ENCODE measurements at places on chromosomes 12 and 14. TPM values are rescaled to one million over a fixed set of nuclear protein-coding genes. Genes with fewer than 3 reads are reported as not detected.

The NOPCHAP1 gene
- total RNA-seq = 32.5 TPM

The RASSF9 gene
- 0.09 TPM for total RNA-seq

The DEPDC4 gene
- total RNA-seq = 3.2 TPM

The VTI1B gene
- 111 TPM for total RNA-seq

The PTGER2 gene
- not detected for total RNA-seq

The FGF23 gene
- total RNA-seq = not detected

The KCNJ8 gene
- not detected for total RNA-seq

The GPR84 gene
- not detected for total RNA-seq

DNA sequence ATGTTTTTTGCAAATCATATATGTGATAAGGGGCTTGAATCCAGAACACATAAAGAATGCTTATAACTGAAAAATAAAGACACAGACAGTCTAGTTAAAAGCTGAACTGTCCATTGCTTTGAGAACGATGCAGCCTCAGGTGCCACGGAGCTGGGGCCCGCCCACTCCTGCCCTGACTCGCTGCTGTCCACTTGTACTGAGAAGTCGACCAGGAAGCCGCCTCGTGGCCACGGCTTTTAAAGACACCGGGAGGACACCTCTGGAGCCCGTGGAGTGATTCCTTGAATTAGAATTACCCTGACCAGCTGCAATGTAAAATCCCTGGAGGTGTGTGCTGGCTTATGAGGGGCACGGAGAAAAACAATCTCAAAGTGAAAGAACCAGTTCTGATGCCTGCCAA is 23.9 kb upstream of the TEX22 start:
- no peak overlapping the region for H3K27ac ChIP-seq
- no peaks in the 10 kb centered on the region for H3K27me3 ChIP-seq
- no peaks in the 10 kb centered on the region for H3K36me3 ChIP-seq
- no peak for DNase-seq
- H3K4me1 ChIP-seq = no peaks in the 10 kb centered on the region
- H3K4me3 ChIP-seq = no peak overlapping the region

DNA sequence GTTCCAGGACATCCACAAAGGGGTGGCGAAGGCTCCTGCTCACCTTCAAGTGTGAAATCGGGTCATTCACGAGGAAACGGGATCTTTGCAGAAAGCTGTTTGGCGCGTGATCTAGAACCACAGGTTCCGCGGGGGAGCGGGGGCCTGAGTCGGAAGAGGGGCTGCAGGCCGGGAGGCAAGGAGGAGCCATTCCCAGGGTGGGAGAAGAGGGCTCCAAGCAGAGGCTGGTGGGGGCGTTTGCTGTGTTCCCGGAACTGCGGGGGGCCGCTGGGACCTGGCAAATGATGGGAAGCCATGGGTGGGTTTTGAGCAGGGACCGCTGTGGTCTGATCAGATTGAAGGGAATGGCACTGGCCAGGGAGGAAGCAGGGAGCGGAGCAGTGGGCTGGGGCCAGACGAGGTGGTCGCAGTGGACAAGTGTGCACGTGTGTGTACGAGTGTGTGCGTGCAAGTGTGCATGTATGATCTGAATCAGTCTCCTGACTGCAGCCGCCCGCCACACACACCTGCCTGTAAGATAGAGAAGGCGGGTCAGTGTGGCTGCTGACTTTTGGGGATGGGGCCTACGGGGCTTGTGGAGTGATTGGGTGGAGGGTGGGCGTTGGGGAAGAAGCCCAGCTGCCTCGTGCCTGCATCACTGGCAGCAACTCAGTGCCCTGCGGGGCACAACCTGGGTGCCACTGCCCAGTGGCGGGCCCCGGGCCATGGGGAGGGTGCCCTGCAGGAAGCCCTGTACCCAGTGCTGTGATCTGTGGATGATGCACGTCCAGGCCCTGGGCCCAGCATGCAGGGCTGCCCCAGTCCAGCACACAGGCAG is 141.9 kb downstream of the KIF26A start:
- H3K36me3 ChIP-seq = no peaks in the 10 kb centered on the region
- no peaks in the 10 kb centered on the region for H3K27me3 ChIP-seq
- DNase-seq = no peak
- no peak overlapping the region for H3K27ac ChIP-seq
- H3K4me1 ChIP-seq = peaks cover 31% of the 10 kb centered on the region
- no peak overlapping the region for H3K4me3 ChIP-seq

DNA sequence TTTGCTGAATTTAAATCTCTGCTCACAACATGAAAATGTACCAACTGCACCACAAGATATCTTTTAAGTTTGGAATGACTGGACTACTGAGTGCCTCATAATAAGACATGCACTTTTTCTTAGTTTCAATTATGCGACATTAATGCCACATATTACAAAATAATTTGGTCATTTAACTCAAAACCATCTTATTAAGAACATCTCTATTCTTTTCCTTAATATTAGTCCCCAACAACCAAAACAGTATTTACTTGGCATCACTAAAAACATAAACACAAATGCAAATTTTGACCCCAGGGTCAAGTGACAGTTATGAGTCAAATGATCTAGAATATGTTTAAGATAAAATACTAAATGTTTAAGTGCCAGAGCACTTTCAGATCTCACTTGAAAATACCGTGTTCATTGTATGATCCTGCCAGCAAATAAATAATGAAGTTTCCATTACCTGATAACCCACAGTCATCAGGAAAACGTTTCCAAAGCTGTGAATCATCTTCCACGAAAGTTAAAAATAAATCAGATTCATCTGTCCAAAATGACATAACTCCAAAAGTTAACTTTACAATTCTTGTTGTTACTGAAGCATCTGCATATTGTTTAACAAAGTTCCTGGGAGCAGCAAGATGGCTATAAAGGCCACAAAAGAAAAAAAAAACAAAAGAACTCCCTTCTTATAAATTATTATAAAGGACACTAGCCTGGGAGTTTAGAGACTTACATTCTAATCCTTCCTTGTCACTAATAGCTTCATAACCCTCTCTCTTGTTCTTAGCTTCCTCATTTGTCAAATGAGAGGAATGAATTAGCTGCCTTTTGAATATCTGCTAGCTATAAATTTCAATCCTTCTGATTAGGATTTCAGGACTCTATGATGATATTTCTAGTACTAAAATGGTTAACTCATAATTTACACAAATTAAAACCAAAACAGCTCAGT is 30.5 kb upstream of the AP4S1 start:
- no peaks in the 10 kb centered on the region for H3K36me3 ChIP-seq
- peaks cover 27% of the 10 kb centered on the region for H3K4me1 ChIP-seq
- DNase-seq = no peak
- no peaks in the 10 kb centered on the region for H3K27me3 ChIP-seq

GRCh38 chr14:32332415-32333316 is 3.6 kb downstream of the AKAP6 start:
- H3K36me3 ChIP-seq = no peaks in the 10 kb centered on the region
- no peaks in the 10 kb centered on the region for H3K4me1 ChIP-seq
- DNase-seq = no peak
- no peaks in the 10 kb centered on the region for H3K27me3 ChIP-seq
- no peak overlapping the region for H3K4me3 ChIP-seq
- no peak overlapping the region for H3K27ac ChIP-seq

GRCh38 chr12:4934407-4935035 is 24.8 kb downstream of the KCNA1 start:
- no peak overlapping the region for H3K27ac ChIP-seq
- H3K36me3 ChIP-seq = no peaks in the 10 kb centered on the region
- no peak overlapping the region for H3K4me3 ChIP-seq
- H3K4me1 ChIP-seq = no peaks in the 10 kb centered on the region

GRCh38 chr12:15563663-15564062 is 225.5 kb downstream of the EPS8 start:
- DNase-seq = no peak
- no peaks in the 10 kb centered on the region for H3K27me3 ChIP-seq
- no peaks in the 10 kb centered on the region for H3K4me1 ChIP-seq
- H3K27ac ChIP-seq = no peak overlapping the region

GRCh38 chr12:80415466-80415865 is 28.6 kb upstream of the PTPRQ start:
- DNase-seq = no peak
- no peak overlapping the region for H3K4me3 ChIP-seq
- no peaks in the 10 kb centered on the region for H3K36me3 ChIP-seq
- H3K27me3 ChIP-seq = no peaks in the 10 kb centered on the region

DNA sequence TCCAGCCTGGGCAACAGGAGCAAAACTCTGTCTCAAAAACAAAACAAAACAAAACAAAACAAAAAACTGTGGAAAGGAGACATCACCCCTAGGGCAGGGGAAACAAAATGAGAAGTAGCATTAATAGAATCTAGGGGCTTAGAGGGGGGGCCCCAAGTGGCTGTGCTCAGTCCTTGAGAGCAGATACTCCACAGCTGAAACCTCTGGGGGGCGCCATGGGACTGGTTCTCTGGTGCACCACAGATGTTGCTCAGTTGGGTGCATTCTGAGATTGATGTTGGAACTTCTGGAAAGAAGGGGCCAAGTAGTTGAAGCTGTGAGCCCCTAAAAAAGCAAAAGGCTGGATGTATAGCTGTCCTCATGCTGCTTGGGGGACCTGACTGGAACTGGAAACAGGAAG is 11.8 kb upstream of the SYNE2 start:
- H3K36me3 ChIP-seq = no peaks in the 10 kb centered on the region
- no peaks in the 10 kb centered on the region for H3K27me3 ChIP-seq
- peaks cover 11% of the 10 kb centered on the region for H3K4me1 ChIP-seq

- no peak overlapping the region for H3K4me3 ChIP-seq
- H3K27me3 ChIP-seq = no peaks in the 10 kb centered on the region
- peaks cover 41% of the 10 kb centered on the region for H3K36me3 ChIP-seq
- DNase-seq = no peak
- no peak overlapping the region for H3K27ac ChIP-seq
These were observed 17.7 kb downstream of the SBNO1 start for GRCh38 chr12:123346946-123347345.

GRCh38 chr12:88854260-88854659 is 274.0 kb upstream of the KITLG start:
- DNase-seq = no peak
- H3K4me3 ChIP-seq = no peak overlapping the region
- no peak overlapping the region for H3K27ac ChIP-seq
- H3K36me3 ChIP-seq = no peaks in the 10 kb centered on the region
- H3K4me1 ChIP-seq = no peaks in the 10 kb centered on the region

GRCh38 chr14:32090686-32091085 is 13.6 kb downstream of the ARHGAP5 start:
- no peak overlapping the region for H3K4me3 ChIP-seq
- peaks cover 24% of the 10 kb centered on the region for H3K4me1 ChIP-seq
- H3K27me3 ChIP-seq = no peaks in the 10 kb centered on the region
- no peak for DNase-seq
- H3K27ac ChIP-seq = no peak overlapping the region

GRCh38 chr14:62558451-62558850 is 486.8 kb downstream of the KCNH5 start:
- peaks cover 3% of the 10 kb centered on the region for H3K4me1 ChIP-seq
- no peaks in the 10 kb centered on the region for H3K27me3 ChIP-seq
- no peak overlapping the region for H3K4me3 ChIP-seq
- H3K36me3 ChIP-seq = no peaks in the 10 kb centered on the region
- no peak overlapping the region for H3K27ac ChIP-seq

DNA sequence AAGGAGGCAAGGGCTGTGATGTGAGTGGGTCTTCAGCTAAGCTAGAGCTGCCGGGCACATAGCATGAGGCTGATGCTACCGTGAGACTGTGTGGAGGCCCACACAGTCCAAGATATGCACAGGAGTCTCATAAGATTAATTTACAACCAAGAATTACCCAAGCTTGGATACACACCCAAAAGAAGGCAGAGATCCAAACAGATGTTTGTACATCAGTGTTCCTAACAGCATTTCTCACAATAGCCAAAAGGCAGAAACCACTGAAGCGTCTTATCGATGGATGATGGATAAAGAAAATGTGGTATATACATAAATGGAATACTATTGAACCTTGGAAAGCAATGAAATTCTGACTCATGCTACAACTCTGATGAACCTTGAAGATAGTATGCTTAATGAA is 40.8 kb upstream of the RIC8B start:
- H3K27me3 ChIP-seq = no peaks in the 10 kb centered on the region
- DNase-seq = no peak
- no peak overlapping the region for H3K27ac ChIP-seq
- H3K4me3 ChIP-seq = no peak overlapping the region
- no peaks in the 10 kb centered on the region for H3K36me3 ChIP-seq
- H3K4me1 ChIP-seq = no peaks in the 10 kb centered on the region

GRCh38 chr12:16076557-16076956 is 165.4 kb downstream of the DERA start:
- peaks cover under 1% of the 10 kb centered on the region for H3K4me1 ChIP-seq
- H3K27me3 ChIP-seq = no peaks in the 10 kb centered on the region
- H3K27ac ChIP-seq = no peak overlapping the region
- no peak overlapping the region for H3K4me3 ChIP-seq
- DNase-seq = peak; percentile 90

Data from A673 (cell line).